ENCODE measurements at places on chromosomes 7 and 10. TPM values are rescaled to one million over a fixed set of nuclear protein-coding genes. Genes with fewer than 3 reads are reported as not detected.

The UCMA gene
- total RNA-seq = not detected

The GCC1 gene
- total RNA-seq = 16.5 TPM

The MSANTD7 gene
- total RNA-seq = 11.1 TPM

The LRRC18 gene
- not detected for total RNA-seq

The H2BK1 gene
- total RNA-seq = not detected

The MSS51 gene
- total RNA-seq = 0.35 TPM

The ZPBP gene
- not detected for total RNA-seq

The GCK gene
- 1.9 TPM for total RNA-seq

The TUBAL3 gene
- total RNA-seq = not detected

The SPOCK2 gene
- total RNA-seq = 0.26 TPM

The PNLIPRP1 gene
- total RNA-seq = not detected

The FAM25G gene
- not detected for total RNA-seq

The MDFIC gene
- total RNA-seq = 35.4 TPM

The PCLO gene
- 0.12 TPM for total RNA-seq

The GPR85 gene
- 0.35 TPM for total RNA-seq

The FEZF1 gene
- not detected for total RNA-seq

The PDGFA gene
- 23.7 TPM for total RNA-seq

The LRMDA gene
- total RNA-seq = 0.12 TPM

The WNT8B gene
- total RNA-seq = not detected

The SEMA3D gene
- 12.1 TPM for total RNA-seq

The KCTD7 gene
- total RNA-seq = 9.0 TPM

The DPYSL4 gene
- 21.8 TPM for total RNA-seq

The FAM180A gene
- total RNA-seq = 14.1 TPM

The C7orf57 gene
- not detected for total RNA-seq

The ANKRD30A gene
- total RNA-seq = not detected

The TRIM4 gene
- total RNA-seq = 30.2 TPM

The ADRA2A gene
- under 0.01 TPM for total RNA-seq

The HYAL4 gene
- total RNA-seq = not detected

The CHRM2 gene
- total RNA-seq = 1.3 TPM

The CRHR2 gene
- not detected for total RNA-seq

The CFAP43 gene
- total RNA-seq = not detected

The C10orf62 gene
- total RNA-seq = not detected
